Activated CD8-positive, alpha-beta memory T cell treated with anti-CD3 and anti-CD28 coated beads for 1 hour (primary cell): ENCODE measurements at places on chromosomes 4 and X.

DNA sequence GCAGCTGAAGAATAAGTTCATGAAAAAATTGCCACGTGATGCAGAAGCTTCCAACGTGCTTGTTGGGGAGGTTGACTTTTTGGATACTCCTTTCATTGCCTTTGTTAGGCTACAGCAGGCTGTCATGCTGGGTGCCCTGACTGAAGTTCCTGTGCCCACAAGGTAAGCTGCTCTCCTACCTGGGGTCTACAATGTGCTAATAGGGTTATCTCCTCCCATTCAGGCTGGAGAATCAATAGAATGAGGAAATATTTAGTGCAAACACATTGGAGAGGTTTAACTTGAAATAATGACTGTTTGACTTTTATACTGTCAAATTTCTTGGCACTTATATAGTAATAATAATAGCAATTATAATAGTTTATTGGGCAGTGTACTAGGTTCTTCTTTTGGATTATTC, 101.8 kb downstream of the SLC4A4 start:
- no peak for DNase-seq

DNA sequence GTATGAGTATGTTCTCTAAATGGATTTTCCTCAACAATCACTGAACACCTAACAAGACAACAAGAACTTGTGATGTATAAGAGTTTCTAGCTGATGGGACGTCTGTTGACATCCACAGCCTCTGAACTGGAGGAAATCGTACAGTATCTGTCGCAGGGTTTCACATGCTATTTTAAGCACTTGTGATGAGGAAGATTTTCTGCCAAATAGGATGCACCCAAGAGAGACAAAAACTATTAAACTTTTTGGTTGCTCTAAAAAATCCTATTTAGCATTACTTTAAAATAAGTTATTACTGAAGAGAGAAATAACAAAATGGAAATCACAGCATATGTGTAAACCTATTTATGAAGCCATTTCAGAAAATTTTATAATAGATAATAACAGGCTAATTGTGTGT, 356.1 kb upstream of the SLC7A11 start:
- DNase-seq: no peak

DNA sequence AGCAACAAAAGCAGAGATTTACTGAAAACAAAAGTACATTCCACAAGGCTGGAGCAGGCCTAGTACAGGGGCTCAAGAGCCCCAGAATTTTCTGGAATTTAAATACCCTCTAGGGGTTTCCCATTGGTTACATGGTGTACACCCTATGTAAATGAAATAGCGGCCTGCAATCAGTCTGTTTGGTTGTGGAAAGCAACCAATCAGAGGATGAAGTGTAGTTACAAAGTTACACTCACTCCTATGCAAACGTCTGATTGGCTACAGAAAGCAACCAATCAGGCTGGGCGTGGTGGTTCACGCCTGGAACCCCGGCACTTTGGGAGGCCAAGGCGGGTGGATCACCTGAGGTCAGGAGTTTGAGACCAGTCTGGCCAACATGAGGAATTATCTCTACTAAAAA, 13.8 kb upstream of the TXLNG start:
- DNase-seq: no peak

- no peak for DNase-seq
Measured at GRCh38 chrX:98717970-98718369, 1692.1 kb downstream of the PCDH19 start.
